ENCODE measurements at places on chromosomes 1 and 21. TPM values are rescaled to one million over a fixed set of nuclear protein-coding genes. Genes with fewer than 3 reads are reported as not detected.
A peak's percentile ranks its signal among the peaks of the same experiment; 100 is the strongest.

The DNAJC28 gene
- polyA plus RNA-seq, result 0.30 TPM

The MYOCOS gene
- polyA plus RNA-seq, result not detected

- DNase-seq, result peak; percentile 75
Measured at GRCh38 chr1:169586395-169587255, at the start of gene F5. Gene F5 (minus strand): TSS chr1:169586481. CDS start chr1:169586386, 95 bp downstream.

The OR2T11 gene
- polyA plus RNA-seq, result 0.12 TPM

- DNase-seq, result no peak
Measured at GRCh38 chr1:8722366-8722765, 95.1 kb downstream of the RERE start.

GRCh38 chr1:99755664-99756063, 10.8 kb downstream of the FRRS1 start:
- DNase-seq, result no peak
